ENCODE measurements at places on chromosomes 11 and 22.

- no peak for DNase-seq
Observed at GRCh38 chr11:111361052-111361801, 17.8 kb downstream of the POU2AF1 start.

- DNase-seq, result no peak
Observed at GRCh38 chr11:119222308-119222707, 16.2 kb downstream of the CBL start.

GRCh38 chr11:57207168-57207567, 25.4 kb downstream of the LRRC55 start:
- DNase-seq, result no peak

GRCh38 chr11:116162886-116163230, 609.9 kb downstream of the BUD13 start:
- DNase-seq, result no peak

GRCh38 chr22:38404419-38404818, 50.6 kb downstream of the KCNJ4 start:
- DNase-seq, result no peak

DNA sequence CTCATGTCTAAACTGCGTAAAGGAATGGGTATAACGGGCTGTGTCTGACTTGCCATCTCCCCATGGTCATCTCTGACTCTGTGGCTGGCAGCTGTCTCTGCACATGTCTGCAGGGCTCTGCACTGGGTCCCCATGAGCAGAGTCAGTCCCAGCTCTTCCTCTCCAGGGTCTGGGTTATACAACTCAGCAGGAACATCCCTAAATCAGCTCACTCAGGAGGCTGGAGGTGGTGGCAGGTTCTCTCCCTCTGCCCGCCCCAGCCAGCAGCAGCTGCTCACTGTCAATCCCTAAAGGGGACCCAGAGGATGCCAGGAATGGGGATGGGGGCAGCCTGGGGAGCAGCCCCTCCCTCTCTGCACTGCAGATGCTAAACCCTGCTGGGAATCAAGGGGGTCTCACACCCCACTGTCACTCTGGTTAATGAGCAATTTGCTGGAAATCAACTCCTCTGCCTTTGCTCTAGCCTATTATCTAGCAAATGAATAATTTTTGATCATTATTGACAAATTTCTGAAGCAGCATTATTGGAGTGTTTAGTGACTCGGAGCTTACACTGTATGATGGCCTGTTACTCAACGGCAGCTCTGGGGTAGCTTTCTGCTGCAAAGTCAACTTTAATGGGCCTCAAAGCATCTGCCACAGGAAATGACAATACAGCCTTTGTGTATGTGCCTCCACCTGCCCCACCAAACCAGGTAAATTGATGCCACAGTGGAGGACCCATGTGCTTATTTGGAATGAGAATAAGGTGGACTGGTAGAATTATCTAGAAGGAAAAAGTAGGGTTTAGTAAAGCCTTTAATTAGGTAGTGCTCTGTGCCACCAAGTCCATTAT, 55.7 kb upstream of the SHANK2 start:
- no peak for DNase-seq

DNA sequence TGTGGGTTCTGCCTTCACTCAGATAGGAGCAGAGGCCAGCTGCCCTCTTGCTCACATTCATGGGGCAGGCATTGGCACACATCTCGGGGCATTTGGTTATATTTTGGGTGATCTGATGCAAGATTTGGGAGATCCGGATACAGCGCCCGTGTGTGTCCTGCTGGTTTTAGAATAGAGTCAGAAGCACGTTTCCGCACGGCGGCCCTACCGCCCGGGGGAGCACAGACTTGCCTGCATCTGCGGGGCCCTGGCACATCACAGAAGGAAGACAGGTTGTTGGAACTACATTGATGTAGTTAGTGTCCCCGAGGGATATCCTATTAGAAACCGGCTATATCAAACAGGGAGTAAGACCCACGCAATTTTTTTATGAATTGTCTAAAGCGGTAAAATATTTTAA, 982.8 kb downstream of the NTM start:
- DNase-seq, result no peak

DNA sequence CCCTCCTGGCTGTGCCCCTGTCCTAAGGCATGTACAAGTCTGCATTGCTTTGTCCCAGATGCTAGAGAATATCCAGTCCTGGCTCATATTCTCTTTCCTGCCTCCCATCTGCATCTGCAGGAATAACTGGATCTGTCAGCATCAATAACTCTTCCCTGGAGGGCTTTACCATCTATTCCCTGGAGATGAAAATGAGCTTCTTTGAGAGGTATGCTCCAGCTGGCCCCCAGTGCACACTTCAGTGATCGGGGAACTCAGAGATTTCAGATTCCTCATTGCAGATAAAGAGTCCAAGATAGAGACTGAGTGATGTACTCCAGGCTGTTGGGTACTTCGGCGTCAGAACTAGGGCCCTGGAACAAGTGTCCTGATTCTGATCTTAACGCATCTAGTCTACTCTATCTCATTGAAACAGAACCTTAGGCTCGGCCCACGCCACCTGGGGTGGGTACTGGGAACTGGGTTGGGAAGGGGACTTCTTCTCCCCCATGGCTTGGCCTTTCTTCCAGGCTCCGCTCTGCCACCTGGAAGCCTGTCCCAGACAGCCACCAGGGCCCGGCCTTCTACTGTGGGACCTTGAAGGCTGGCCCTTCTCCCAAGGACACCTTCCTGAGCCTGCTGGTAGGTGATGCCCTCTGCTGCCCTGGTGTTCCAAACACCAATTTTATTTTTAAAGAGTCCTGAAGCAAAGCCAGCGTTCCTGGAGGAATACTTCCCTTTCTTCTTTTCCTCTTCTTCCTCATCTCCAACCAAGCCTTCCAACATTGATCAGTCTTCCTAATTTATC, 17.8 kb upstream of the GLB1L2 start:
- no peak for DNase-seq

GRCh38 chr11:63686926-63687325, 5.6 kb downstream of the RTN3 start:
- no peak for DNase-seq

DNA sequence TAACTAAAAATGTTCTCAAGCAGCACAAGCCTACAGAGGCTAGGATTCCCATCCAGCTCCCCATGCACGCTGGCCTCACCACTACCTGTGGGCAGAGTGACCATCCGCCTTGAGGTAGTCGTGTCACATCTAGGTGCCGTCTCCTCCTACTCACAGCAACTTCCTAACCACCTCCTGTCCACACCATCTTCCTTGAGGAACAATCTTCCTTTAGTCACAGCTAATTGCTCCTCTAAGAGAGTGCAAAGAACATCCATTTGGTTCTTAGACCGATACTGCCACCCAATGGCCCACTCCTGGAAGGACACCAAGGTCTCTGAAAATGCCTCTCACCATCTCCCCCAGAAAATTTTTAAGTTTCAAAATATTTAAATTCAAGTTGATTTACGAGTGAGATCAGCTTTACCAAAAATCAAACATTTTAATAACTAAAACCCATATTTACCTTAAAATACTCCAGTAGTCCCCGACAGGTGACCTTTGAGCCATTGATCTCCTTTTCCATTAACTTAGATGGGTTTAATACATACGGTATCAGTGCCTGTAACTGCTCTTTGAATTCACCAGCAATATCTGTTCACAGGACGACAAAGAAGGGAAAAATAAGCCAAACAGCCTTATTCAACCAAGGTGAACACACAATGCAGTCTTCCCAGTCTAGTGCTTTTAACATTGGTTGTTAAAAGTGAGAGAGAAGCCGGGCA, 21.7 kb upstream of the PLAAT3 start:
- DNase-seq, result no peak

DNA sequence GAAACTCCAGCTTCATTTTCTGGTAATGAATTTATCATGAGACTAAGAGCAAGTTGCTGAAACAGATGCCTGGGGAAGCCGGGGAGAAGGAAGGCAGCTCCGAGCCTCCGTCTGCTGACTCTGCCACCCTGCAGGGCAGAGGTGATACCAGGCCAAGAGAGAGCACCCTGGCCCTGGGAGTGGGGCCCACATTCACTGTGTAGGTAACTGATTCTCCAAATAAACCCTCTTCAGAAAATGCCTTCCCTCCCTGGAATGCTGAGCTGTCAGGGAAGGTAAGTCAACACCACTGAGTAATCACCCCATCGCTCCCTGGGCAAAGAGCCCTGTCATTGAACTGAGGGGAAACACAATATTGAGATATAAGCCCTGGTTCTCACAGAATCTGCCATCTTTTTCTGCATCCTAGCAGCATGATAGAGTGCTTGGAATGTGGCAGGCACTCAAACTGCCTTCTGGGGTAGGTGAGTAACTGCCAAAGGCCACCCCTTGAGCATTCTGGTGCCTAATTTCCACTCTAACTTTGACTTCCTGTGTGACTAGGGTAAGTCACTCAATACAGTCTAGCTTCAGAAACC, 147.6 kb downstream of the SPATA19 start:
- DNase-seq, result no peak

DNA sequence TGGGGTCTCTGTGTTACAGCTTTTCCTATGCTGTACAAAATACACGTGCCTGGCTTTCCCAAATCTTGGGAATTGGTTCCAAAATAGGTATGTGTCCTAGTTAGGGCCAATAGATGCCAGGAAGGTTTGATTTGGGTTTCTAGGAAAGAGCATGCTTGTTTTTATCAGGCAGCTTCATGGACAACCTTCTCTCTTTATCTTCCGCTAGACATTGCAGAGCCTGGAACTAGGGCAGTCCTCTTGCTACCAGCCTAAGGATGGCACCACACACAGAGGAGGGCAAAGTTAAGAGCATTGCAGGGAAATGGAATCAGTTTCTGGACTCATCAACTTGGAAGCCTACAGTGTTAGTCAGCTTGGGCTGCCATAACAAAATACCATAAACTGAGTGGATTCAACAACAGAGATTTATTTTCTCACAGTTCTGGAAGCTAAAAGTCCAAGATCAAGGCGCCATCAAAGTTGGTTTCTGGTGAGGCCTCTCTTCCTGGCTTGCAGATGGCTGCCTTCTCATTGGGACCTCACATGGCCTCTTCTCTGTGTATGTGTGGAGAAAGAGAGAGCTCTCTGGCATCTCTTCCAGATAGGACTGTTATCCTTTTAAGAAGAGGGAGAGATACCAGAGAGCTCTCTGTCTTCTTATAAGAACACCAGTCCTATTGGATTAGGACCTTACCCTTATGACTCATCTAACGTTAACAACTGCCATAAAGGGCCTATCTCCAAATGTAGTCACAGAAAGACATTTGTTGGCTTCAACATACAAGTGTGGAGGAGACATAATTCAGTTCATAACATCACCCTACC, 27.3 kb upstream of the CREB3L1 start:
- DNase-seq, result no peak

DNA sequence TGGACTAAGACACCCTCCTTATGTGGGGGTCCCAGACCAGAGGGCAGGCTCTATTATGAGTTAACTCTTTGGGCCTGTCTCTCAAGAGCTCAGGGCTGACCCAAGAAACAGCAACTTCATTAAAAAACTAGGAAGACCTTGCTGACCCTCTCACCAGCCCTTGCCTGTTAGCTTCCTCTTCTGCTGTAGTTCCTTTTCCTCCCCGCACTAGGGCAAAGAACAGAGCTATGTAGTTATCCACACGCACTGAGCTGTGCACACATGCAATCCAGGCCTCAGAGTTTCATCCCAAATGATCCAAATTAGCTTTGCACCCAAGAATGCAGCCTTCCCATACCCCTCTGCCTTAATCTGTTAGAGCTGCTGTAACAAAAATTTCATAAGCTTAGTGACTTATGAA, 539.6 kb upstream of the CADM1 start:
- no peak for DNase-seq

DNA sequence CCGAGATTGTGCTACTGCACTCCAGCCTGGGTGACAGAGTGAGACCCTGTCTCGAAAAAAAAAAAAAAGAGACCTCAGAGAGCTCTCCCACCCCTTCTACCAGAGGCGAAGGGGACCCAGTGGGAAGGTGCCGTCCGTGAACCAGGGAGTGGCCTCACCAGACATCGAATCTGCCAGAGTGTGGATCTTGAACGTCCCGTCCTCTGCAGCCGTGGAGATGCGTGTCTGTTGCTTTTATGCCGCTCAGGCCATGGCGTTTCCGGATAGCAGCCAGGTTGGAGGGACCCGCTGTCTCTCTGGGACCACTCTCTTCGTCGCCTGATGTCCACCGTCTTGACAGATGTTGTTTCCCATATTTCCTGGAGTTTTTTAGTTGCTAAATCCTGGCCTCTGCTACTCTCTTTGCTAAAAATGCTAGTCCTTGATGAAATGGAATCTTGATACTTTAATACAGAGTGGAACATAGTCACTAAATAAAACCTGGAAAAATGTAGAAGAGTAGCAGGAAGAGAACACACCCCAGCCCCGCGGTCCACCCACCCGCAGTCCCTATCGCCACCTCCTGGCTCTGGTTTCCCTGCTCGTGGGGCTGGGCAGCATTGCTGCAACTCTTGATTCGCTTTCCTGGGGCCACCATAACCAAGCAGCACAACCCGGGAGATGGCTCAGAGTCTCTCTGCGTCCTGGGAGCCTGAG, 12.0 kb upstream of the MUC6 start:
- DNase-seq, result no peak

DNA sequence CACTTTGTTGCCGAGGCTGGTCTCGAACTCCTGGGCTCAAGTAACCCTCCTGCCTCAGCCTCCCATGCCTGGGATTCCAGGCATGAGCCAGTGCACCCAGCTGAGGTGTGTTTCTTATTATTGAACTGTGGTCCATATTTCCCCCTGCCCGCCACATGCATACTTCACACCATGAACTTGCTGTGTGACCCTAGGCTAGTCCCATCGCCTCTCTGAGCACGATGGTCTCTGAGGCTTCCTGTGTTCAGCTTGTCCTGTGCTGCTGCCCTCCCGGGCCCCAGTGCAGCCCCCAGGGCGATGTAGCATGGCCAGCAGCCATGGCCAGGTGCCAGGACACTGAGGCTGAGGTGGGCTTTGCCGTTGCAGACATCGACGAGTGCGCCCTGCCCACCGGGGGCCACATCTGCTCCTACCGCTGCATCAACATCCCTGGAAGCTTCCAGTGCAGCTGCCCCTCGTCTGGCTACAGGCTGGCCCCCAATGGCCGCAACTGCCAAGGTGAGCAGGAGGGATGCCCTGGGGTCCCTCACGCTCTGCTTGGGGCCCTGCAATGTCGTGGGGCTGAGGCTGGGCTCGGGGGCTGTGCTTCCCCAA, 45.7 kb downstream of the FBLN1 start:
- no peak for DNase-seq

DNA sequence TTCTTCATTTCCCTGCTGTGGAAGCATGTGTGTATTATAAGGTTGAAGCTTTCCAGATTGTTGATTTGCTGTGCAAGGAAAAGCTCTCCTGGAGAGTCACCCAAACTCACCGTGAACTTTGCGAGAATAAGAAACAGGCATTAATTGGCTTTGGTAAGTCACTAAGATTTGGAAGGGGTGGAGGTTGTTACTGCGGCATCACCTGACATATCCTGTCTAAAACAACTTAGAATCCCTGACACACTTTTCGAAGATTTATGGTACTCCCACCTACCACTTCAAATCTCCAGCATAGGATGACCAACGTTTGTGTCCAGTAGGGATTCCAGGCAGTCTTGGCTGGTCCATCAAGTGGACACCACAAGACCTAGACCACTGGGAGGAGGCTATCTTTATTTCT, 518.3 kb downstream of the MN1 start:
- no peak for DNase-seq

DNA sequence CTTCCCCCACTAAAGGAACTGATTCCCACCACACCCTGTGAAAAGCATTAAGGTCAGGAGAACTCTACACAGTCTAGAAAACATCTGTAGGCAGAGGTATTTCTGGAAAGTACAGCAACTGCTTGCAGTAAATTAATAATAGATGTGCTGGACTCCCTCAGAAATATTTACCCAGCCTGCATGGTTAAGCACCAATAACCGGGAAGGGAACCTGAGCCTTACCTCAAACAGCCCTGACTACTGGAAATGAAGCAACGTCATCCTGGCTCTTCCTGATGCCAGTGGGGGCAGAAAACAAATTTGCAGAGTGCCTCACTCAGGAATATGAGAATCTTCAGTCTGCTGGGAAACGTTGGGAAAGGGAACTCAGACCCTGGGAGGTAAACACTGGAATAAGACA, 318.1 kb downstream of the TENM4 start:
- no peak for DNase-seq

Measured in NCI-H226 (cell line).